HCT116 (cell line): ENCODE measurements at places on chromosomes 2 and 18.

GRCh38 chr2:58006256-58006951 is 40.2 kb upstream of the VRK2 start:
- H3K4me1 ChIP-seq: no peaks in the 10 kb centered on the region
- H3K36me3 ChIP-seq: no peaks in the 10 kb centered on the region
- H3K4me3 ChIP-seq: no peak overlapping the region
- no peak overlapping the region for H3K27ac ChIP-seq
- no peaks in the 10 kb centered on the region for H3K27me3 ChIP-seq
- DNase-seq: no peak

- no peaks in the 10 kb centered on the region for H3K27me3 ChIP-seq
- no peak overlapping the region for H3K27ac ChIP-seq
- no peak overlapping the region for H3K4me3 ChIP-seq
Observed at GRCh38 chr2:166439078-166439477, 55.0 kb downstream of the SCN7A start.

DNA sequence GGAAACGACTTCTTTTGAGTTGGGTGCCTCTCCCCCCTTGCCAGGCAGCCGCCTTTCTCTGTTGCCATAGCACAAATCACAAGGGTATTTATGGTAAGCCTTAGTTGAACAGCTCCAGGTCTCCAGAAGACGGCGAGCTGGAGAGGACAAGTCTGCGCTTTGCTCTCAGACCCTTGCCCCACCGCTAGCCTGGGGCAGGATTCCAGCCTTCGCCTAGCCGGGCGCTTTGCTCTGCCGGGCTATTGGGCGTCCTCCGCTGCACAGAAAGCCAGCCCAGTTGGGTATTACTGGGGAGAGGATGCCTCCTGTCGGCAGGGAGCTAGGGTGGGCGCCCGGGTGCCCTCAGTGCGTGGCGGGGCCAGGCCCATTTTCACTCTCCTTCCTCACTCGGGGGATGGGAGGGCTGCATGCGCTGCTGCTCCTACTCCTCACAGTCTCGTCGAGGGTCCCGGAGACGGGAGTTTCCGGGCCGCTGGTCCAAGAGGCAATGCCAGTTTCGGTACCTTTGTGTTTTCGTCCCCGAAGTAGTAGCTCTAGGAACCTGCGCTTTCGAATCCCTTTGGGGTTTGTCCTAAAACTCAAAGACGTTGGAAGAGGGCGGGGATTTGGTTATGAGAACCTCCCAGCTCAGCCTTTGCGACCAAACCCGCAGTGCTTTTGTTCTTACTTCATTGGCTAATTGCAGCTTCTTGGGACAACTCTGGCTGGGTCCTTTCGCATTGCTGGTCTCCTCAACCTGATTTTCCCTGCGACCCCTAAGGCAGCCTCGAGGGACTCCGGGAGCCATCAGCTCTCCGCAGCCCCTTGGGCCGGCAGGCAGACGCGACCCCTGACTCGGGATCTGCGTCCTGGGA is 3.6 kb upstream of the DLX2 start:
- no peak overlapping the region for H3K27ac ChIP-seq
- no peak for DNase-seq
- no peaks in the 10 kb centered on the region for H3K36me3 ChIP-seq
- H3K27me3 ChIP-seq: no peaks in the 10 kb centered on the region

DNA sequence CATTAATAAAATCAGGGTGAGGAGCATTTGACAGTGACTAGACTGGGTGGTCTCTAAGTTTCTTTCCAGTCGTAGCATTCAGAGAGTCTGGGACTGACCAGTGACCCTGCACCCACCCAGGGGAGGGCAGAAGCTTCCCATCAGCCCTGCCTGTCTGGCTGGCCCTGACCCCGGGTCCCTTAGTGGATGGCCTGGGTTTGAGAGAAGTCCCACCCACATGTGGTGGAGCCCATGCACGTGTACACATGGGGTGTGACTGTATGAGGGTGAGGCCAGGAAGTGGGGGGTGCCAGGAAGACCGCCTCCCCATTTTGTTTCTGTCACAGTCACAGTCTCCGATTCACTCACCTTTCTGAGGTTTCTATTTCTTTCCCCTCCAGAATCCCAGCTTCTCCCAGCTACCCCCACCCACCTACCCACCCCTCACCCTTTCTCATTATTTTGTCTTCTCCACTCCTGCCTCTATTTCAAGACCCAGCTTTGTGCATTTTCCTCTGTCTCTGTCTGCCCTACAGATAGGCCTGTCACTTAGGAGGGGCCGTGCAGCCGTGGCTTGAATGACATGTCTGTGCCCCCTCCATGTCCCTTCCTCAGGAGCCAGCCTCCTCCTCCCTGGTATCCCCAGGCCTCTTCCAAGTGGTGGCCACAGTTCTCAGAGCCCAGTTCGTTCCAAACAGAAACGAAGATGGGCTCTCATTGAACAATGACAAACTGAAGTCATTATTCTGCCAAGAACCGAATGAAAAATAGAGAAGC is 13.6 kb downstream of the CIB4 start:
- H3K4me3 ChIP-seq: no peak overlapping the region
- no peaks in the 10 kb centered on the region for H3K36me3 ChIP-seq
- H3K27me3 ChIP-seq: no peaks in the 10 kb centered on the region
- H3K27ac ChIP-seq: no peak overlapping the region
- DNase-seq: no peak

GRCh38 chr2:77666251-77666980 is 144.2 kb upstream of the LRRTM4 start:
- DNase-seq: no peak
- H3K36me3 ChIP-seq: no peaks in the 10 kb centered on the region
- H3K27me3 ChIP-seq: no peaks in the 10 kb centered on the region
- H3K27ac ChIP-seq: no peak overlapping the region
- no peak overlapping the region for H3K4me3 ChIP-seq
- H3K4me1 ChIP-seq: no peaks in the 10 kb centered on the region

DNA sequence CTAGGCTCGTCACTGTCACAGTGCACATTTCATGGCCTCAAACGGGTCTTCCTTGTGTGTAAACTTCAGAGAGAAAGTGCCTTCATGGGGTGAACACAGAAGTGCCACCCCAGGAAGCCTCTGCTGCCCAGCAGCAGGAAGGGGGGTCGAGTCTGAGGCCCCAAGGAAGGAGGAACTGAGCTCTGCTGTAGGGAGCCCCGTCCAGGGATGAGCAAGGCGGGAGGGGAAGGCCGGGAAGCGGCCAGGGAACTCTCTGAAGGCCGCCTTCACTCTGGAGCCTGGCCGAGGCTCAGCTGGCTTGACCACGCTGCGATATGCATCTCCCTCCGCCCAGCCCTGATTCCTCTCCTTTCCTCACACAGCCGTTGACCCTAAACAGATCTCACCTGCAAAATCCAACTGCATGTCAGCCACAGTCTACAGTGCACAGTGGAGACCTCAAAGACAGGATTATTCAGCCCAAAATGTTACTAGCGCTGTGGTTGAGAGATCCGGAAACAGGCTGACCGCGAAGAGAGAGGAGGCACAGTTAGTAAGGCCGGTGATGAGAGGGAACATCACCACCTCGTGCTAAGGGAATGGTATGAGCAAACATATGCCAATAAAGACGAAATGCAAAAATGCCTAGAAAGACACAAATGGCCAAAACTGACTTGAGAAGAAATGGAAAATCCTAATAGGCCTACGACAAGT is 34.2 kb upstream of the CTDP1 start:
- peaks cover 5% of the 10 kb centered on the region; the same call in 1 of the 2 replicates for H3K4me1 ChIP-seq
- DNase-seq: no peak
- H3K27ac ChIP-seq: no peak overlapping the region
- no peaks in the 10 kb centered on the region for H3K36me3 ChIP-seq
- H3K27me3 ChIP-seq: no peaks in the 10 kb centered on the region

DNA sequence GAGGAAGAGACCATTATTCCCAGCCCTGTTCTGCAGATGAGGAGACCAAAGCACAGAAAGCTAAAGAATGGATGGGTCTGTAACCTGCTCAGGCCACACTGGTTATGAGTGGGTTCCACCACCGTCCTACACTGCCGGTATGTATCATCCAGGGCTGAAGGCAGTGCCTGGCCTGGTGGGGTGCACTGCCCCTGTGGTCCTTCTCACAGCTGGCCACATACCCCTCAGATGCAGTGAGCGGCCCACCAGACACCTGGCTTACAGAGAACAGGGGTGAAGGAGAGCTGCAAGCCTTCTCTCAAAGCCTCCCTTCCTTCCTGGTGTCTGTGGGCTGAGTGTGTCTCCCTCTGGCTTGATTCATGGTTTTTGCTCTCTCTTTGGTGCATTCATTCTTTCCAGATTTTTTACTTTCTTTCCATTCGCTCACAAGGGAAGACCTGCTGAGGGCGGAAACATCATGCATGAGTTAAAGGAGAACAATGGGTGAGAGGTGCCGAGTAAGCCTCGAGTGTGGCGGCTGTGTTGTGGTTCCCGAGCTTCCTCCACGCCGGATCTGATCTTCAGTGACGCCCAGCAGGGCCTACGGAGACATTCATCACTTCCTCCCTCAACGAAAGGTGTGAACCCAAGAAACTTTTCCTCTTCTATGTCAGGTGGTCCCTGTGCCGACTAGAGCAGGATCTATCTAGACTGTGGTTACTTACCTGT is 62.1 kb upstream of the REL start:
- H3K4me1 ChIP-seq: no peaks in the 10 kb centered on the region
- H3K36me3 ChIP-seq: no peaks in the 10 kb centered on the region
- H3K4me3 ChIP-seq: no peak overlapping the region
- DNase-seq: no peak
- no peaks in the 10 kb centered on the region; the same call in 1 of the 2 replicates for H3K27me3 ChIP-seq

- H3K27ac ChIP-seq: no peak overlapping the region
- H3K4me3 ChIP-seq: no peak overlapping the region
- no peaks in the 10 kb centered on the region for H3K36me3 ChIP-seq
- no peaks in the 10 kb centered on the region for H3K27me3 ChIP-seq
Observed at GRCh38 chr2:102442967-102443828, 20.2 kb downstream of the IL18RAP start.

DNA sequence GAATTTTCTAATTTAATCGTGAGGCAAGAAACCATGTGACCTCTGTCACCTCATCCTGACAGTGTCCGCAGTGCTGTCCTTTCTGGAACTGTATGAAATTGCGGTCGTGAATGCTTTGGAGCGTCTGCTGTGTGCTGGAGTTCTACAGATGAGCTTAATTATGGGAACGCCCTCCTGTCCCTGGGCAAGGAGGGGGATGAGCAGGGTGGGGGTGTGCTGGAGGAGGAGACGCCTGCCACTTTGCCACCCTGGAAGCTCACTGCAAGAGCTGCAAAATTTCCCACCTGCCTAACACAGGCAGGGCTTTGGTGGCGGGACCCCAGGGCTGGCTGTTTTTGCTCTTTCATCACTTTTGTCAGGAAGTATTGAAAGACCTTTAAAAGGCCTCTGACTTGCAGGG is 6.5 kb downstream of the LPIN1 start:
- H3K4me3 ChIP-seq: no peak overlapping the region
- DNase-seq: no peak
- H3K36me3 ChIP-seq: no peaks in the 10 kb centered on the region
- no peaks in the 10 kb centered on the region for H3K27me3 ChIP-seq

DNA sequence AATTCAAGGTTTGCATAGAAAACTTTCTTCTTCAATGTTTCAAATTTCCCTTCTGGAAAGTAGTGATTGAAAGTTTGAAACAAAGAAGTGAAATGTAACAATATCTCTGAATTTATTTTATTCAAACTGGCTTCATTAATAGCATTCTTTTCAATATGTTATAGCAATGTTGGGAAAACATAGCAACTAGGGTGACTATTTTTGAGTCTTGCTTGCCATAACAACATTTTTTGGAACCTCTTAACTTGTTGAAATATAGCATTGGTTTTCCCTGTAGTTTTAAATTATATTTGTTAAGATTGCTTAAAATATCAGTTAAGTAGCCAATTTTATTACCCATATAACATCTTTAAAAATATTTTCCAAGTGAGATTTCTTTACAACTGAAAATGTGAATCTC is 141.7 kb upstream of the OSR1 start:
- no peaks in the 10 kb centered on the region; the same call in 1 of the 2 replicates for H3K4me1 ChIP-seq
- no peak overlapping the region for H3K4me3 ChIP-seq
- no peak for DNase-seq
- H3K36me3 ChIP-seq: no peaks in the 10 kb centered on the region
- H3K27me3 ChIP-seq: no peaks in the 10 kb centered on the region

DNA sequence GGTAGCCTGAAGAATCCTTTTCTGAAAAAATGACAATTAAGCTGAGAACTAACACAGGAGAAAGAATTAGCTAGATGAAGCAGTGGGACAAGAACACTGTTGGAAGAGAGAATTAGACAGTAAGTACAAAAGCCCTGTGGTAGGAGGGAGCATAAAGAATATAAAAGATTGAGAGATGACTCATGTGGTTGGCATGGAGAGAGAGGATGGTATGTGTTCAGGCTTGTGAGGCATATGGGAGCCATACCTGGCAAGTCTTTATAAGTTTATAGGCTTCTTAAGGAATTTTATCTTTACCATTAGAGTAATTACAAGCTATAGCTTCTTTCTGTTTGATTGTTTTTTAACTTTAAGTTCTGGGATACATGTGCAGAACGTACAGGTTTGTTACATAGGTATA is 325.0 kb downstream of the ARL6IP6 start:
- no peak for DNase-seq
- H3K4me1 ChIP-seq: no peaks in the 10 kb centered on the region
- H3K27me3 ChIP-seq: no peaks in the 10 kb centered on the region
- no peak overlapping the region for H3K4me3 ChIP-seq

DNA sequence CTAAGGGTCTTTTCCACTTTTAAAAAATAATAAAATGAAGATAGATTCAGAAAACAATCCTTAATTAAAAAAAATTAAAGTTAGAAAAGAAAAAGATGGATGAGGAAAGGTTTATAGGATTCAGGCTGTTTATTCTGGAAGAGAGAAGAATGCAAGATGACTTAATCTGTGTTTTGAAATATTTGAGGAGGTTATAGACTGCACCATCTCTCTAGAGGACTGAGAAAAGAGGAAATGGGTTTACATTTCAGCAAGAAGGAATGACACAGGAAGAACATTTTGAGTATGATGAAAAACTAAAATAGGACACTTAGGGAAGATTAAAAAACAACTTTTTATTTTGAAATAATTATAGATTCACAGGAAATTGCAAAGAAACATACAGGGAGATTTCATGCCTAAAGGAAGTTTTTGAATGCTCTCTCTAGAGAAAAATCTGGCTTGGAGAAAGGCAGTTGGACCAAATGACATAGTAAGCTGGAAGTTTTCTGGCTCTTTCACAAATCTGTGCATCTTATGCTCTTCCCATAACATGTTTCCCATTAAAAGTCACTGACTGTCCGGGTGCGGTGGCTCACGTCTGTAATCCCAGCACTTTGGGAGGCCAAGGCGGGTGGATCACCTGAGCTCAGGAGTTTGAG is 75.0 kb downstream of the CERS6 start:
- no peak overlapping the region for H3K4me3 ChIP-seq
- no peak overlapping the region for H3K27ac ChIP-seq
- no peaks in the 10 kb centered on the region for H3K36me3 ChIP-seq
- H3K4me1 ChIP-seq: no peaks in the 10 kb centered on the region
- H3K27me3 ChIP-seq: no peaks in the 10 kb centered on the region

- H3K36me3 ChIP-seq: no peaks in the 10 kb centered on the region
- H3K27ac ChIP-seq: no peak overlapping the region
- H3K4me1 ChIP-seq: no peaks in the 10 kb centered on the region
Observed at GRCh38 chr2:170247882-170248393, 70.0 kb downstream of the MYO3B start.

DNA sequence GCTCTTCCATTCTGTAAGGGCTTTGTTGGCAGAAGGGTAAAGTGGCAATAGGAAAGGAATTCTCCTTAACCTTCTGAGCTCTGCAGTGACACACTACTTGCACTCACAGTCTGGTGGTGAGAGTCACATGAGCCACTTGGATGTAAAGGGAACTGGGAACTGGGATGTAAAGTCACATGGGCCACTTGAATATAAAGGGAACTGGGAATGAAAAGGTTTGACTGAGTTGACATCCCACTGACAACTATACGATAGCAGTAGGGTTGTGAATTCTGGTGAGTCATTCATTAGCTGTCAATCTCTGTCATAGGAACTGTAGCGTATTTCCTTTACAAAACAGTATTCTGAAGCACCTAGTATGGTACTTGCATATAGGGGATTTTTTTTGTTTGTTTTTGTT is 5.5 kb downstream of the RPE start:
- no peaks in the 10 kb centered on the region for H3K27me3 ChIP-seq
- peaks cover 4% of the 10 kb centered on the region; the same call in 1 of the 2 replicates for H3K4me1 ChIP-seq
- no peak overlapping the region for H3K27ac ChIP-seq
- H3K4me3 ChIP-seq: no peak overlapping the region
- peaks cover 20% of the 10 kb centered on the region for H3K36me3 ChIP-seq
